ENCODE measurements at places on chromosomes 11 and 22. TPM values are rescaled to one million over a fixed set of nuclear protein-coding genes. Genes with fewer than 3 reads are reported as not detected.

The GAS2 gene
- 1.2 TPM for total RNA-seq

The NAALAD2 gene
- total RNA-seq, result 0.73 TPM

The MUC6 gene
- not detected for total RNA-seq

The P2RY6 gene
- total RNA-seq, result not detected

The USP35 gene
- 9.0 TPM for total RNA-seq

The MRGPRX4 gene
- total RNA-seq, result not detected

The MOV10L1 gene
- total RNA-seq, result 0.37 TPM

The MS4A4A gene
- total RNA-seq, result not detected

The ENTHD1 gene
- total RNA-seq, result not detected

The CFAP300 gene
- 5.1 TPM for total RNA-seq

The FOLR2 gene
- not detected for total RNA-seq

The SLC5A1 gene
- total RNA-seq, result not detected

The ASRGL1 gene
- not detected for total RNA-seq

The PARVA gene
- 30.5 TPM for total RNA-seq

The SEPTIN5 gene
- total RNA-seq, result 9.6 TPM

The KLHL35 gene
- 1.4 TPM for total RNA-seq

The MYO7A gene
- total RNA-seq, result under 0.01 TPM

The KCNK4 gene
- not detected for total RNA-seq

Data from subcutaneous preadipocyte (primary cell).